ENCODE measurements at places on chromosomes 2 and 18.

- no peak for DNase-seq
These were observed 713.7 kb downstream of the DSC3 start for GRCh38 chr18:30328839-30329238.

GRCh38 chr2:196836440-196836839 is 27.3 kb upstream of the C2orf66 start:
- DNase-seq, result peak; percentile 49

- no peak for DNase-seq
These were observed 4.8 kb downstream of the RNF149 start for GRCh38 chr2:101303688-101304087.

GRCh38 chr2:233058717-233059546 is 1.2 kb upstream of the INPP5D start:
- DNase-seq, result no peak

Measured in HCEC 1CT (cell line).